A549 treated with Hydrocortisone at 1 μM for 4 hours (cell line): ENCODE measurements at places on chromosomes 3 and 15. TPM values are rescaled to one million over a fixed set of nuclear protein-coding genes. Genes with fewer than 3 reads are reported as not detected.

The TM6SF1 gene
- 0.07 to 0.15 TPM (median 0.07 TPM) in 4 of 5 replicates, not detected in the other for total RNA-seq

The GABRR3 gene
- not detected in 5 replicates for total RNA-seq

The ZDHHC19 gene
- 0.17 to 0.35 TPM (median 0.31 TPM) in 3 of 5 replicates, not detected in the others for total RNA-seq

The TRAT1 gene
- not detected in 5 replicates for total RNA-seq

The IL17RB gene
- 0.68 to 1.1 TPM (median 0.74 TPM) in 5 replicates for total RNA-seq

The LDHAL6B gene
- total RNA-seq = not detected in 5 replicates

The RTP1 gene
- not detected in 5 replicates for total RNA-seq

The LRRIQ4 gene
- total RNA-seq = not detected in 5 replicates

The CCDC13 gene
- 0.30 to 0.54 TPM (median 0.35 TPM) in 5 replicates for total RNA-seq

The CLCN2 gene
- 4.2 to 5.7 TPM (median 5.1 TPM) in 5 replicates for total RNA-seq

The SI gene
- not detected in 5 replicates for total RNA-seq

The RAMAC gene
- total RNA-seq = 41.9 to 60.3 TPM (median 45.9 TPM) in 5 replicates

The CCDC54 gene
- total RNA-seq = not detected in 5 replicates

The TRPM1 gene
- not detected in 5 replicates for total RNA-seq
